ENCODE measurements at places on chromosomes 1 and 21.

- no peak for DNase-seq
These were observed 5.4 kb upstream of the PGBD5 start for GRCh38 chr1:230431527-230431926.

- no peak for DNase-seq
These were observed 125.0 kb downstream of the FOXD2 start for GRCh38 chr1:47562799-47563198.

- no peak for DNase-seq
These were observed 251.4 kb downstream of the MATN1 start for GRCh38 chr1:30472009-30472408.

GRCh38 chr1:223401873-223402789 lies 8.9 kb downstream of the CCDC185 start:
- DNase-seq = no peak

DNA sequence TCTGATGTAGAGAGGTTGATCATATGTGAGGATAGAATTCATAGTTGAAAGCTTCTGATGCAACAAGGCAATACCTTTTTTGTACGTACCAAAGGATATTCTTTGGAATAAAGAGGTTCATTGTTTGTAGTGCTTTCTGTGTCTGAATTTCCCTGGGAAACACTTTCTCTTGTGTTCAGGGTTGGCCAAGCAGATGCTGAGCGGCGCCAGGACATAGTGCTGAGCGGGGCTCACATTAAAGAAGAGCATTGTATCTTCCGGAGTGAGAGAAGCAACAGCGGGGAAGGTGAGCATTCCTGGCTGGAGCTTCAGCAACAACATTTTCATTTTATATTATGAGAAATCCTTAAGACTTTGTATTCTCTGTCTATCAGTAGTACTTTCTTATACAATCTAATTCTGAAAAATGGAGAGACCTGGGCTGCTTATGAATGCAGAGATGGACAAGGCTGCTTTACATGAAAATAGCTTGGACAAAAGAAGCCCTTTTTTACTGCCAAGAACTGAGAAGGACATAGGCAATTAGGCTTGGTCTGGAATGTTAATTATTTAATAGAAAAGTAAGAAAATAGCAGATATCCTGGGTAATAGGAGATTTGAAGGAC lies 85.2 kb downstream of the KIF1B start:
- DNase-seq = no peak

GRCh38 chr1:15424146-15424667 lies 14.0 kb upstream of the CTRC start:
- DNase-seq = no peak

- no peak for DNase-seq
These were observed 31.1 kb downstream of the DLGAP3 start for GRCh38 chr1:34898330-34898761.

DNA sequence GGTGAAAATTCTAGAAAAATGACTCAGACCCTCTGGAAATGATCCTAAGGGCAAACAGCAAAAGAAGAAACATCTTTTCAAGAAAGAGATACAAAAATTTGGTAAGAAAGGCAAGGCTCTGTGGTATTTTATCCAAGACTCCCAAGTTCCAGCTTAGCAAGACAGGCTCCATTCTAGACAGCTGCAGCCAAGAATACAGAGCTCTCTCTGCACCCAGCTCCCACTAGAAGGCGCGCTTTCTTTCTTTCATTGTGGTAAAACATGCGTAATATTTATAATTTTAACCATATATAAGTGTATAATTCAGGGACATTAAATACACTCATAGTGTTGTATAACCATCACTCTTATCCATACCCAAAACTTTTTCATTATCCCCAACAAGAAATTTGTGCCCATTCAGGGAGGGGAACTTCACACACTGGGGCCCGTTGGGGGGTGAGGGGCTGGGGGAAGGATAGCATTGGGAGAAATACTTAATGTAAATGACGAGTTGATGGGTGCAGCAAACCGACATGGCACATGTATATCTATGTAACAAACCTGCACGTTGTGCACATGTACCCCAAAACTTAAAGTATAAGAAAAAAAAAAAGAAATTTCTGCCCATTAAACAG lies 2.2 kb upstream of the HFM1 start:
- no peak for DNase-seq

- no peak for DNase-seq
These were observed 23.8 kb upstream of the DIPK1A start for GRCh38 chr1:92985101-92985500.

GRCh38 chr1:211775170-211775569 lies 55.4 kb downstream of the LPGAT1 start:
- DNase-seq = no peak

DNA sequence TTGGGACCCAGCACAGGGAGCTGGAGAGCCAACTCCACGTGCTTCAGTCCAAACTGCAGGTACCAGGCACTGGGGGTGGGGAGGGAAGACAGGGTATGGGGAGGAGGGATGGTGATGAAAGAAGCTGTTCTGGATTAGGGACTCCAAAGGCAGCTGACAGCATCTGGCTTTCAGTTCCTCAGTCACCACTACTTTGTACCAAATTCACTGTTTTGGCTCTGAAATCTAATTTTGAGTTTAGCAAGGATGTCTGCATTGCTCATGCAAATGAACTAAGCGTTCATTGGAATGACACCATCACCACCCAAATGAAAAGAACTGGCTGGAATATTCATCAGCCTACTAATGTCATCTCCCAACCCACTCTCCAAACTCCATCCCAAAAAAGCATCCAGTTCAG lies 8.7 kb downstream of the C1orf74 start:
- DNase-seq = no peak

DNA sequence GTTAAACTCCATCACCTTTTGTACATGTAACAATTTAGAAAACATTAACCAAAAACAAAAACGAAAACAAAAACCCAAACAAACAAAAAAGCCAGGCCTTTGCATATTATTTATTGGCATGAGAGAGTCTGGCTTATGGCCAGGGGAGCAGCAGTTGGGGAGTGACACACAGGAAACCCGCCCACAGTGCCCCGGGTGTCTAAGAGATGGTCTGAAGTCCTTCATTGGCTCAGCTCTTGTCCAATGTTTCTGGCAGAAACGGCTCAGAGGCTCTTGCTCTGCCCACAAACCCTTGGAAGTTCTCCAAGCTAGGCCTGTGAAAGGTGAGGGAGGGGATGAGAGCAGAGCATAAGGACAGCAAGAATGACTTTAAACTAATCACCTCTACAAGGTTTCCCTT lies 131.5 kb downstream of the CNIH3 start:
- DNase-seq = no peak

All from CD8-positive, alpha-beta T cell (primary cell).